Tongue (tissue), 3 donors: ENCODE measurements at places on chromosomes 4 and X. TPM values are rescaled to one million over a fixed set of nuclear protein-coding genes. Genes with fewer than 3 reads are reported as not detected.

Gene DSPP
- total RNA-seq = not detected

DNA sequence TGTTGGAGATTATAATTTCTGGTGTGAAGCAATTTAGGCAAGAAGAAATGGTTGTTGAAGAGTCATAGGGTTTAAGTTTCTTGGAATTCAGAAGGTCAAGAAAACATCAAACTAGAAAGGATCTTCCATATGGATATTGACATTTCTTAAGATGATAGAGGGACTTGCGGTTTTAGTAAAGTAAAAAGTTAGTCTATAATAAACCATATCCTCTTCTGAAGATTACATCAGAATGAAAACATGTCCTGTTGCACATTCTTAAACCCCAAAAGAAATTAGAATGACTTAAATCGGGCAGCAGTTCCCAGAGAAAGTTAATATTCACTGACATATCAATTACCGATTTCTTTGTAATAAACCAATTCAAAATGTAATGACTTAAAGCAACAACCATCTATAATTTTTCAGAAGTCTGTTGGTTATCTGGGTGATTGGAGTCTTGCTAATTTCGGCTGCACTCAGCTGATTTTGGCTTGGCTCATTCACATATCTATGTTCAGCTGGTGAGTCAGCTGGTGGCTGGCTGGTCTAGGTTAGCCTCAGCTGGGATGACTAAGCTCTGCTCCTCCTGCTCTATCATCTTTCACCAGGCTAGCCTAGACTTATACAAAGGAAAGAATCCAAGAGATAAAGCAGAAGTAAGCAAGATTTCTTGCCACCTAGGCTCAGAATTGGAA, 24.4 kb upstream of the DYNLT3 start:
- peak; percentile 8 for DNase-seq

- peak; percentile 35 for DNase-seq
Measured at GRCh38 chr4:52588097-52588496, 71.0 kb downstream of the USP46 start.

- no peak for DNase-seq
Measured at GRCh38 chr4:17618926-17619325, 4.5 kb downstream of the MED28 start.

Gene DGKK
- total RNA-seq = 0.10 TPM

GRCh38 chrX:13432414-13433297, 112.8 kb upstream of the ATXN3L start:
- peak; percentile 81 for DNase-seq

Gene GPC4
- 66.7 TPM for total RNA-seq

DNA sequence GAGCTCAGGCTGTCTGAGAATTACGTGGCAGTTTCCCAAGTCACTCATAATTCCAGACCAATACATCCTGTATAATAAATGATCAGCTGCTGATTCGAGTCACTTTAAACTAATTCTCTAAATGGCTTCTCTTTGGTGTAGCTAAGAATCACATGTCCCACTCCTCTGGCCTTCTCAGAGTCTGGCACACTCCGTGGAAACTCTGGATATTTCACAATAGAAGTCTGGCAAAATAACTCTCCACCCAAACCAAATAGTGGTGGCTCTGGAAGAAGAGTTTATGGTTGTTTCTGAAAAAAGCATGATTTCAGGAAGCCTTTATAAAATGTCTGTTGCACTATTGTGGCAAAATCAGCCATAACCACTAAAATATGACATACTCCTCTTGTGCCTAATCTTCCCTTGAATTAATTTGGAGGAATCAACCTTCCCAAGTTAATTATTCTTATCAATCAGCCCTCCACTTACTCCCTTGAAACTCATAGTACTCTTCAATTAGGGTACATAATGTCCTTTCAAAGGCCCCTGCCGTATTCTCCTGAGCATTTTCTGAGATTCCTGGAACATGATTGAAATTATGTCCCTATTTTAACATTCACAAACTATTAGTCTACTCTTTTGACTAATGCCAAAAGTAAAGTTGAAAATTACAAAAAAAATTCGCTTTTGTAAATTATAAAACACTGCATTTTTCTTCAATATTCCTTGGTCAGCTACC, 991.6 kb downstream of the FAT4 start:
- DNase-seq = no peak

GRCh38 chrX:69103539-69103938, 61.7 kb downstream of the PJA1 start:
- no peak for DNase-seq

DNA sequence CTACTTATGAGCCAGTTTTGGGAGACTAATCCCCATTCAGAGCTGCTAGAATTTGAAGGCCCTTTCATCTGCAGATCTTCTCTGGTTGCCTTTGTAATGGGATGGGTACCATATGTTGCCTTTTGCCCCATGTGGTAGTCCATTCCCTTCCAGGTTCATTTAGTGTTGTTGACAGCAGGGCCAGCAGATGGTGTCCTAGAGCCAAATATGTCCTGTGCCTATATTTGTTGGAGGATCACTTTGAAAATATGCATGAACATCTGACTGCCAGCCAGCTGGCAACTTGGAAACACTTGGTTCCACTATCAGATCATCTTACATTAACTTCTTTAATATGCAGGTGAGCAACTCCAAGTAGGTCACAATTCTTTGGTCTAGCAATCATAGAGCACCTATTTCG, 30.4 kb downstream of the CFAP299 start:
- peak; percentile 81 for DNase-seq

GRCh38 chr4:184645904-184646610, 3.2 kb downstream of the CASP3 start:
- DNase-seq = no peak

DNA sequence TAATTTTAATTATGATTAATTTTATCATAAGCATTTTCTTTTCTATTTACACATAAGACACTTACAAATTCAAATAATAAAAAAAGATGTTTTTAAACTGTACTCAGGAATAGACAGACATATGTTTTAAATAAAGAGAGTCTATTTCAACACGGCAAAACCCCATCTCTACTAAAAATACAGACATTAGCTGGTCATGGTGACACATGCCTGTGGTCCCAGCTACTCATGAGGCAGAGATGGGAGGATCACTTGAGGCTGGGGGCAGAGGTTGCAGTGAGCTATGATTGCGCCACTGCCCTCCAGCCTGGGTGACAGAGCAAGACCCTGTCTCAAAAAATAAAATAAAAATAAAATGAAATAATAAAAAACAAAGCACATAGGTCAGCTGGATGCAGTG, 14.8 kb downstream of the FAM9B start:
- no peak for DNase-seq

DNA sequence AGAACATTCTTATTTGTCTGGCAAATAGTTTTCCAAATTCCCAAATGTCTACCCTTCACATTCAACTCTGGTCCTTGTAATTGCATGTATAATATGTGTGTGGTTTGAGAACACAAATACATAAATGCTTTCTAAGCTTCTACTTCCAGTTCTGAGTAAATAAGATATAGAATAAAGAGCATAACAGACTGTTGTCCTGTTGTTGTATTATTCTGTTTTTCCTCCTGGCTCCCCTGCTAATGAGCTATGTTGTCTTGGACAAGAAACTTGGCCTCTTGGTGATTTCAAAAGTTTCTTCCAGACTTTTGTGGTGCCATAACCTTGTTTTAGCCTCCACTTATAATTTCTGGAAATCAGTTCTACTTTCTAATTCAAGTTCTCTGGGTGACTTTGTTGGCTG, 75.3 kb upstream of the USP38 start:
- peak; percentile 9 for DNase-seq

- DNase-seq = peak; percentile 75
Measured at GRCh38 chr4:13298655-13299054, 185.5 kb downstream of the RAB28 start.

Gene PABPC5
- 10.7 TPM for total RNA-seq

- DNase-seq = peak; percentile 82
Measured at GRCh38 chrX:153970357-153971123, 1.1 kb downstream of the HCFC1 start.

DNA sequence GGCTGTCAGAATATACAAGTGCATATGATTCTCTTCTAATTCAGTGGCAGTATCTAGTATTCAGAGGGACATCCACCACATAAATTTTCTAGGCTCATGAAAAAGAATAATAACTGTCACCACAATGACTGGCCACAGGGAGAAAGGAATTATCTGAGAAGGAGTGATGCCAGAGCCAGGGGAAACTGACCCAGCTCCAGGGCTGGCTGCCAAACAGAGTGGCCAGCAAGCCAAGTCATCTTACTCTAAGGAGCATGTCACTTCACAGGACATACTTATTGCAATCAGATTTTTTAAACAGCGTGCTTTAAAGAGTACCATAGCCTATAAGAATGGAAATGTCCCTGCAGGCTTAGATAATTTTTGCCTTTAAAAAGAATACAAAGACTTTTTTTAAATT, 5.8 kb upstream of the SEPTIN11 start:
- no peak for DNase-seq

DNA sequence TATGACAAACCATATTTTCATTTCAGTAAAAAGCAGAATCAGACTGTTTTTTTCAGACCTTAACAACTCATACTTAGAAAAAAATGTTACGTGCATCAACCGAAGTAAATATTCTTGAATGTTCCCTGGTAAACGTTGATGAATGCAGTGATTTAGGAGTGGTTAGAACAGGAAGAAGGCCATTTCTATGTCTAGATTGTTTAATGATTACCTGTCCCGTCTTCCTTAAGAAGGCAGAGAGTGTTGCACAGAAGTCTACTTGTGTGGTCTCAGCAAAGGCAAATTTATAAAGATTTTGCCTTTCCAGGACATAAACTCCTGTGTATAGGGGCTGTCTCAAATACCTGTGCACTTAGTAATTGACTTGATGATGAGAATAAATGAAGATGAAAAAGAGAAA, 134.5 kb downstream of the MGST2 start:
- no peak for DNase-seq

Gene SH3RF1
- total RNA-seq = 21.8 TPM

- no peak for DNase-seq
Measured at GRCh38 chr4:153348006-153348405, 3.5 kb downstream of the MND1 start.

Gene FAM193A
- total RNA-seq = 23.7 TPM

Gene KLHL4
- 3.9 TPM for total RNA-seq

DNA sequence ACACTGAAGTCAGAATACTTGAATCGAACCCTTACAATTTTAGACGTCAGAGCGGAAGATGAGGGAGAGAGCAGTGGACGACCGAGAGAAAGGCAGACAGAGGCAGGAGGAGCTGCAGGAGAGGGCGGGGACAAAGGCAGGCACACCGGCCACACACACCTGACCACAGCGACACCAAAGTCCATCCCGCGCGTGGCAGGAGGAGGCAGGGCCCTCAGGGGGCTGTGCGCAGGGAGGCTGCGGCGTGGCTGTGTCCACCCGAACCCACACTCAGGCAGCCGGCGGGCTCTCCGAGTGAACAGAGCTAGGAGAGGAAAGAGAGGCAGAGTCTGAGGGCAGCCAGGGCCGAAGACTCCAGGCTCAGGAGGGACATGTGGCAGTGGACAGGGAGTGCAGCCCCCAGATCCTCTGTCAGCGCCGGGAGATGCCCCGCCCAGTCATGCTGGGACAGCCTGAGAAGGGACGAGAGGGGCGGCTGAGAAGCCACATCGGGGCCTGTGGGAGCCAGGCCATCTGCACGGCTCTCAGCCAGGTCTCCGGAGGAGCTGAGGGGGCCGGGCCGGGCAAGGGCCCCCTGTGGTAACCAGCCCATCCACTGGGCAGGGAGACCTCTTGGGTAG, 20.1 kb downstream of the GAK start:
- DNase-seq = no peak

Gene CSN2
- not detected for total RNA-seq

- peak; percentile 12 for DNase-seq
Measured at GRCh38 chr4:176054942-176055341, 10.7 kb upstream of the WDR17 start.

GRCh38 chrX:150649096-150649870, 43.9 kb upstream of the MTMR1 start:
- no peak for DNase-seq

GRCh38 chr4:113260688-113261087, 211.2 kb downstream of the ANK2 start:
- DNase-seq = no peak

Gene FGF13
- 49.3 TPM for total RNA-seq

GRCh38 chrX:44012484-44013096, 39.4 kb upstream of the NDP start:
- DNase-seq = no peak

DNA sequence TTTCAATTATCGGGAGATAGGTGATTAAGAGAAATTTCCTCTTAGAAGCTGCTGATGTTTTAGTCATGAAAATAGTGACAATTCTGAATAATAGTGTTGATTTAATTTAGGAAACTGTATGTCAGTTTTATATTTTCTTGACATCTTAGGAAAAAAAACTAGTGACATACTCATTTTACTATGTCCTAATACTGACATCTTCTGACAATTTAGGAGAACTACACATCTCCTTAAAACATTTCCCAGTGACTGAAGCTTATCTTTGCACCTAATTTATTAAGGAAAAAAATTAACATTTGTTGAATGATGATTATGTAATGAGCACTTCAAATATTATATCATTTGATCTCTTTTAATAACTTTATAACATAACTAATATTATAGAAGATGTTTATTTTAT, 42.0 kb upstream of the RBMXL3 start:
- DNase-seq = peak; percentile 4

GRCh38 chr4:121358473-121358872, 22.3 kb downstream of the QRFPR start:
- DNase-seq = no peak

DNA sequence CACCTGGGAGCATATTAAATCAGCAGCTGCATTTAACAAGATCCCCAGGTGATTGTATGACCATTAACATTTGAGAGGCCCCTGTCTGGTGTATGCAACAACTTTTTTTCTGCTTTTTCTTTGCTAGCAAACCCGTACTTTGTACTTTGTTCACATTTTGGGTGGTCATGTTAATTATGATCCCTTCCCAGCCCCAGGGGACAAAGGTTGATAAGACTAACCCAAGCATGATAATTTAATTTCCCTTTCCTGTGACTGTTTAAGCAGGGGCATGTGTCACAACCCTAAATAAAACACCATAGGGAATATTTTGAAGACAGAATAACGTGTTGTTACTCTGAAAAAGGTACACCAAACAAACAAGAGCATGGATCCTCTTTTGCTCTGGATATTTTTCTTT, 332.0 kb downstream of the PCDH18 start:
- no peak for DNase-seq

DNA sequence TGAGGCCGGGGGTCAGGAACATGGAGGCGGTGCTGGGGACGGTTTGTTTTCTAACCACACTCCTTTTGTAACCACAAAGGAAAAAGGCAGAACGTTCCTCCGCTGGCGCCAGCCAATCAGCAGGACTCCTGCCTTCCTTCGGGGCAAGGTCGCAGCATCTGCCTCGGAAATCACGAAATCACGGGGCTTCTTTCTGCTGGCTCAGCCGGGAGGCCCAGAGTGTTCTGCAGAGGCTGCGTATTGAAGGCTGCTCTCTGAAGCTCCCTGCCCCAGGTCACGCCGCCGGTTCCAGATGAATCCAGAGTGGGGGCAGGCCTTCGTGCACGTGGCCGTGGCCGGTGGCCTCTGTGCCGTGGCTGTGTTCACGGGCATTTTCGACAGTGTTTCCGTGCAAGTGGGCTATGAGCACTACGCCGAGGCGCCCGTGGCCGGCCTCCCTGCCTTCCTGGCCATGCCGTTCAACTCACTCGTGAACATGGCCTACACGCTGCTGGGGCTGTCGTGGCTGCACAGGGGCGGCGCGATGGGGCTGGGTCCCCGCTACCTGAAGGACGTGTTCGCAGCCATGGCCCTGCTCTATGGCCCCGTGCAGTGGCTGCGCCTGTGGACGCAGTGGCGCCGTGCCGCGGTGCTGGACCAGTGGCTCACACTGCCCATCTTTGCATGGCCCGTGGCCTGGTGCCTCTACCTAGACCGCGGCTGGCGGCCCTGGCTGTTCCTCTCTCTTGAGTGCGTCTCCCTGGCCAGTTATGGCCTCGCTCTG, 9.4 kb downstream of the TMEM187 start:
- peak; percentile 31 for DNase-seq

- no peak for DNase-seq
Measured at GRCh38 chr4:55637272-55637820, 1.2 kb upstream of the NMU start.
